ENCODE measurements at places on chromosomes 7 and 10.

GRCh38 chr7:46741938-46742540, 821.0 kb upstream of the IGFBP3 start:
- DNase-seq = no peak

- DNase-seq = no peak
Measured at GRCh38 chr10:93370961-93371360, 111.2 kb downstream of the MYOF start.

DNA sequence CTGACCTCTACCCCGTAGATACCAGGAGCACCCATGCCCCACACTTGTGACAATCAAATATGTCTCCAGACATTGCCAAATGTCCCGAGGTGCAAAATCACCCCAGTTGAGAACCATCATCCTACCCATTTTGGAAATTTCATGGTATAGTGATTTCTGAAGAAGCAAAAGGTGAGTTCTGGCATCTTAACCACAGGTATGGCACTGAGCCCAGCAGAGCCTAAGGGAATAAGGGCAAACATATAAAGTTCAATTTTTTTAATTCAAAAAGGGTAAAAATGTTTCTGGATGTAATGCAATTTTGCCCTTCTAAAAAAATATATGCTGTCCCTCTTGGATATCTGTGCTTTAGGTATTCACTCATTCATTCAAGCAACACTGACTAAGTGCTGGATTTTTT, 30.5 kb upstream of the CPXM2 start:
- DNase-seq = no peak

DNA sequence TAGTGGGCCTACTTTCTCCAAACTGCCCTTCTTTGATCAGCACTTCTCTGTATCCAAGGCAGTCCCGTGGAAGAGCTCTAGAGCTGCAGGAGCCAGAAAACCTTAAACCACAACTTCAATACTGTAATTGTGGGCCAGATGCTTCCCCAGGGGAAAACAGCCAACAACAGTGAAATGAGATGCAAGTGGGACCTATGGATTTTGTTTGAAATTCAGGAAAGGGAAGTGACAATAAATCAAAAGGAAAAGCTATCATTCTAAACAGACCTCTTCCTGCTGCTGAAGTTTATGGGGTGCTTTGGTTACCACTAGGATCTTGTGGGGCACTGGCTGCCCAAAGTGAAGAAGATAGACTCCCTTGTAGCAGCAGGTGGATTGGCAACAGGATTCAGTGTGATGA, 1031.7 kb downstream of the LRMDA start:
- DNase-seq = no peak

- DNase-seq = no peak
Measured at GRCh38 chr10:66045859-66046258, 880.0 kb upstream of the LRRTM3 start.

GRCh38 chr7:106111655-106112117, 426 bp downstream of the SYPL1 start:
- DNase-seq = no peak

GRCh38 chr7:103915680-103916357, 73.6 kb downstream of the RELN start:
- DNase-seq = no peak

GRCh38 chr10:69497611-69498390, 46.5 kb downstream of the TSPAN15 start:
- DNase-seq = no peak

- DNase-seq = no peak
Measured at GRCh38 chr10:122102869-122103525, 114.0 kb downstream of the TACC2 start.

GRCh38 chr7:150931199-150931869, 46.8 kb downstream of the KCNH2 start:
- DNase-seq = no peak

All from activated naive CD4-positive, alpha-beta T cell (primary cell).